ENCODE measurements at places on chromosomes 12 and 14.

DNA sequence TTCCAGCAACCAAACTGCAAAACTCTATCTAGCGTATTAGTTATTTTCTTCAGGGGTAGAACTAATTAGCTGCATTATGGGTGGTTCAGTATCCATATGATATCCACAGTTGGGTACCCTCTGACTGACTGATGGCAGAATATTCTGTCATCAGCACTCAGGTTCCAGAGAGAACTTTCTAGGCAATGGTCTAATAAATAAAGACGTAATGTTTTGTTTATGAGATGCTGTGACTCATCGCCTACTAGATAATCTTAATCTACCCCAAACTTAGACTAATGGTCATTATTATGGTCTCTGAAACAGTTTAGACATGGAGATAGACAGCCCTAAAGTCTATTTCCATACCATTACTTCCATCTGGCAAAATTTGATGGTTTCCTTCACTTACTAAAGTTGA is 220.1 kb downstream of the MED13L start:
- no peak for DNase-seq

DNA sequence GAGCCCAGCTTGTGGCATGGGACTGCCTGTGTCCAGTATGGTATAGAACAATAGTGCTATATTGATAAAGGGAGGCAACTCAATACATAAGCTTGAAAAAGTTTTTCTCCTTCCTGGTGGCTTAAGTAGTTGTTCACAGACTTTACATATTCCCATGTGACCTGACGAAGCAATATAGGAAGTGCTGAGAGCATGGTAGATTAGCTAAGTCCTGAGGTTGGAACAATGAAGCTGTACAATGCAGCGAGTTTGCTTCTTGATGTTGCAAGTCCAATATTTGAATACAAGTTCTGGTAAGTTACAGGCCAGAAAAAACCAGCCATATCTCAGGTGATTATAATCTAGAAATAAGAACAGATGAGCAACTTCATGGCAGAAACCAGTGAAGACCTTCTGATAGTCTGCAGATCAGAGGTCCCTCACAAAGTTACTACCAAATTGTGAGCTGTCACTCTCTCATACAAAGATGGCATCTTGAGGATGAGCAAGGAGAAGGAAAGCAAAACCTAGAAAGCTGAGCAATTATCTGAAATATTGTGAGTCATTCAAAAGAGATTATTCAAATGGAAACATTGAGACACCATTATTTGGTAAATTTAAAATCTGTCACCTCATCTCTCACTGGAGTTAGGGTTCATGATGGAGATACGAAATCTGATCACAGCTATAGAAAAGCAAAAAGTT is 72.9 kb upstream of the BTG1 start:
- DNase-seq: peak; percentile 91

- no peak for DNase-seq
Measured at GRCh38 chr14:99255621-99256482, 16.1 kb downstream of the BCL11B start.

GRCh38 chr12:97960741-97961608 is 498.4 kb downstream of the RMST start:
- peak; percentile 22 for DNase-seq
